ENCODE measurements at places on chromosomes 4 and X.

DNA sequence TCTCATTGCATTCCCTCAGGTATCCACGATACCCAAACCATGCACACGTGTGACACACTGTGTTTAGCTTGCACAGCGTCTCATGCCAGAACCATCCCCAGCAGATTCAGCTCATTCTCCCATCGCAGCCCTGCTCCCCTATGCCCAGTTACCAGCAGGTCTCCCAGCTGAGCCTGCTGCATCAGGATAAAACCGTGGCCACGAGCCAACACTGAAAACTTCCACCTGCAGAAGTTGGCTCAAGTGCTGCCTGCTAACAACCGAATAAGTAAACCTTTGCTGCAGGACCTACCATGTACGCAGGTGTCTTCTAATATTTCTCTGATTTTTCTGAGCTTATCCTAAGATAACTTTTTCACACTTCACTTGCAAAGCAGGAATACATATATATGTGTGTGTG lies 120.4 kb upstream of the STS start:
- no peak for DNase-seq

GRCh38 chrX:5644776-5645175 lies 583.9 kb downstream of the NLGN4X start:
- DNase-seq: no peak

GRCh38 chr4:47876310-47876709 lies 38.1 kb downstream of the NFXL1 start:
- DNase-seq: no peak

GRCh38 chr4:6562931-6563901 lies 11.8 kb upstream of the MAN2B2 start:
- DNase-seq: no peak

Measured in activated effector memory CD4-positive, alpha-beta T cell treated with anti-CD3 and anti-CD28 coated beads, Interleukin-2, amount 50 U/mL, for 16 hours (primary cell).